ENCODE measurements at places on chromosomes 4 and X.

- no peak for DNase-seq
Measured at GRCh38 chrX:9875801-9876200, 89.6 kb downstream of the SHROOM2 start.

DNA sequence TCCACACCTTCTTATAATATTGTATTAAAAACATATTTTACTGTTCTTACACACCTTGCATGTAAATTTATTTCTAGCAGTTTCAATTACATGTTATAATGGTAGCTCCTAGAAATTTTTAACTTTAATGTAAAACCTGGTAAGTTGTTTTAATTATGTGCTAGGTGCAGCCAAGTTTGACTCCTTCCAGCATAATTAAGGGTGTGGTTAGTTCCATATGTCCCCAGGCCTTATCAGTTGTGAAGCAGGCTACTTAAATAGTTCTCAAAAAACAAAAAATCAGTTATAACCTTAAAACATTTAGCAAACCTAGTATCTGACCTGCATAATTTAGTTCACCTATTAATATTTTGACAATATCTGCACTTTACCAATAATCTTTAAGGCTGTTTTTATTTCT lies 26.9 kb upstream of the PASD1 start:
- no peak for DNase-seq

GRCh38 chrX:19245711-19246269 lies 97.9 kb upstream of the PDHA1 start:
- no peak for DNase-seq

GRCh38 chr4:112083587-112084347 lies 61.5 kb upstream of the FAM241A start:
- no peak for DNase-seq

DNA sequence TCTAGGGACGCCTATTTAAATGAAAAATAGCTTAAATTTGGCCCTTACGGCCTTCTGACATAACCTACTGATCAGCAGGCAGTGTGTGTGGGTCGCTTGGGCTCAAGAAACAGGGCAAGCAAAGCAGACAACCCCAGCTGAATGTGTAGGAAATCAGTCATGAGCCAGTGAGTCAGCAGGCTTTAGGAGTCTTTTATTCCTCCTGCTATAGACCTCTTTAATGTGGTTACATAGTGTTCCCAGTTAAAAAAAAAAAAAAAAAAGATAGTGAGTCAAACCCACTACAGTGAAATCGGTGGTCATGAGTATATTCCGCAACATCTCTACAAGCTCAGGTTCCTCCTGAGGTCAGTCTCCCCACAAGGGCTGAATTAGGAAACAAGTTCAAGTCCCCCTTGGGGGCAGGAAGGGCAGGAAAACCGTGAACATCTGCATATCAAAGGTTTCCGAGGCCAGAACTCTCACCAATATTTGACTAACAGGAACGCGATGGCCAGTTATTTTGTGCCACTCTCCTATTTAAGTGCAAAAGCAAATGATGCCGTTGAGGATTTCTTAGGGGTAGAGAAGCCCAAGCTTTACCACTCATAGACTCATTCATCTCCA lies 32.7 kb downstream of the ACSL1 start:
- DNase-seq: peak; percentile 46

- no peak for DNase-seq
Measured at GRCh38 chrX:72121383-72121782, 10.3 kb downstream of the RTL5 start.

DNA sequence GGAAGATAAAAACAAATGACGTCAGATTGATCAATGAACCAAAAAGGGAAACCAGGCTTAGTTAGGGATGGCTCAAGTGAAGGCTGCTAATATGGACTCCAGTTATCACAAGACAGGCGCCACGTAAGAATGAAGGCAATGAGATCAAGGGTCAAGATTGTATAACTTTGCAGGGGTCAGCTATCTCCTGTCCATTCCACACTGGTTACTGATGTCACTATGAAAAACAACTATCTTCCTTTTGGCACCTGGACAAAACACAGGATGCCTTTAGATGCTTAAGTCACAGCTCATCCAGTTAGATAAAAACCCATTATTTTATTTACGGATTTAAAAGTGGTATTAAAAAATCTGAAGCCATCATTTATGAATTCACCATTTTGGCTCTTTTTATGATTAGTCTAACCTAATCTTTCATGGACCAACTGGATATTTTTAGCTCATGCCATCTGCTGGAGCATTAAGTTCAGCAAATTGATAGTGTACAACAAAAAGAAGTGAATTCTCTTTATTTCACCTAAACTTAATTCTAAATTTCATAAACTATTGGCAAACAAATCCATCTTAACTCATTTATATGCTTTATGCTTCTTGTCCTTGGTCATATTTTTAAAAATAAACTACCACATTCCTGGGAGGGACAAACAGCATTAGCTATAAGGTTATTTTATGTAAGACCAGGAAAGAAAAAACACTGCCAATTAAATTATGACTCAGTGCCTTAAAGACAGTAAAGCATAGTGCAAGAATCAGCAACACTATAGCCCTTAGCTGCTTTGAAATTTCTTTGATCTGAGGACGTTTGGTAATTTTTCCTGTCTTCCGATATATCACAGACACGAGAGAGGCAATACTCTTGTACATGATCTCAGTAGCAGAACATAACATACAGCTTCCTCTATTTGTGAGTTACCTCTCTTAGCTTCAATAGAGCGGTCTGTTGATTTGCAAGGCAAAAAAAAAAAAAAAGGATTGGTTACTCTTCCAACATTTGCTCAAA lies 27.0 kb downstream of the DHX15 start:
- no peak for DNase-seq

- DNase-seq: no peak
Measured at GRCh38 chrX:68658530-68658929, 11.1 kb downstream of the STARD8 start.

- no peak for DNase-seq
Measured at GRCh38 chrX:151398346-151398745, 1.3 kb downstream of the VMA21 start.

GRCh38 chrX:20511792-20512191 lies 245.1 kb upstream of the RPS6KA3 start:
- no peak for DNase-seq

GRCh38 chr4:156335721-156336120 lies 382.1 kb upstream of the CTSO start:
- DNase-seq: no peak

DNA sequence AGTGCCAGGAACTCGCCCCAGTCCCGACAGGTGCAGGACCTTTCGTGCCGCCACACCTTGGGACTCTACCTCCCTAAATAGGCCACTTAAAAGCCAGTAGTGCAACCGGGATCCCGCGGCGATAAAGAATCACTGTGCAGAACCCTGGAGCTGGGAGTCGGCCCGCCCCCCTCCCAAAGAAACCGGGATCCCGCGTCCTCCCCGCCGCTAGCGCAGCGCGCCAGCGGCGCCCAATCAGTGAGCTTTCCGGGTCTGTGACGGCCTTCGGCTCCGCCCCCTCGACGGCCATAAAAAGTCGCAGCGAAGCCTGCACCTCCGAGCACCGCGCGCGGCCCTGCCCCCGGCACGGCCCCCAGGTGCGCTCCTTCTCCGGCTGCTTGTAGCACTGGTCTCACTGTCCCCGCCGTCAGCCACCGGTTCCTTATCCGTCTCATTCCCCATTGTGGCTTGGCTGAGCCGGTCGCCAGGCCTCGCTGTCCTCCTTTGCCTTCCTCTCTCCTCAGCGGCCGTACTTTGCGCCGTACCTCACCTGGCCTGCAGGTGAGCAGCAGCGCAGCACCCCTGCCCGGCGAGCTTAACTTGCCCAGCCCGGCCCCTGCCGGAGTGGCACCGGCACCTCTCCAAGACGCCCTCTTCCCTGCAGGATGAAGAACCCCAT lies at the start of gene LRAT:
TSS of gene LRAT (plus strand) at position 318 of the 658 bp plus-strand sequence. CDS start at position 645, 327 bp downstream.
- peak; percentile 39 for DNase-seq

GRCh38 chr4:95596676-95597075 lies 47.9 kb upstream of the UNC5C start:
- no peak for DNase-seq

DNA sequence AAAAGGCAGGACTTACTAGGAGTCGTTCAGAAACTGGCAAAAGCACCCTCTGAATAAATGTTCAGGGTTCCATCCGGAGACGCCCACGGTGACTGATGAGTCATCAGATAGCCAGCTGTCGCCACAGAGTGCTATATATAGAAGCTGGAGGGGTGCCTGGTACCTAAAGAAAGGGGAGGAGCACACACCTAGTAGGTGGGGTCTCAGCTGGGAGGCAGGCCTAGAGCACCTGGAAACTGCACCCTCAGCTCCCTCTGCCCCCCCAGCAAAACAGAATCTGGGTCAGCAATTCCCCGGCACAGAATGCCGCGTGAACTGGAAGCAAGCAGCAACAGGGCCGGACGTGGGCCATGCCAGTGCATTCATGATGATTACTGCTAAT lies 242.0 kb downstream of the BCOR start:
- peak; percentile 75 for DNase-seq

DNA sequence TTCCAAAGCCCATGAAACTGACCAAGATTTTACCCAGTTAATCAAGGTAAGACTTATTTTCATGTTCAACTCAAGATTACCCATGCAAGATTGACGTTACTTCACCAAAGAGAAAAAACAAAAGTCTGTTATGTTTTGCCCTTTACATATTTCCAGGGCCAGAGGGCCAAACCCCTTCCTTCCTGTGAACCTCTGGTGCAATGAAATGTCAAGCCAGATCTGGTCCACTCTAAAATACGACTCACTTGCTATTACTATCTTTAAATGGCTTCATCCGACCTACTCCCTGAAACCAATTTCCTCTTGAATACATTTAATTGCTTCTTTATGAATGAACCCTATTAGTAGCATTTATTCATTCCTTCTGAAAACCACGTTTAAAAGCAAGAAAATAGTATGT lies 33.0 kb downstream of the TSPAN5 start:
- DNase-seq: no peak

DNA sequence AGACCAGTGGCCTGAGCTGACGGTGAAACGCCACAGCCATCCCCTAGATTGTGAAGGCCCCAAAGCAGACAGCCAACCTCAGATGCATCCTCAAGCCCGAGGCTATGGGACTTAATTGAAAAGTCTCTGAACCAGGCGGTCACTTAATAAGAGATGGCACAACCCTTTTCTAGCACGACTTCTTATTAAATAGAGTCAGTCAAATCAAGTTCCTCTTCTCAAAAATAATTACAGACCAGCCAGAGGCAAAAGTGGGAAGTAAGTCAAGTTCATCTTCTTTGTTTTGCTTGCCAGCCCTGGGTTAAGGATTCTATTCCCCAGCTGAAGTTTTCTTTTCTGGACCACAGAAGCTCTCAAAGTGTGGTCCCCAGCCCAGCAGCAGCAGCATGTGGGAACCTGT lies 9.7 kb upstream of the SH3KBP1 start:
- DNase-seq: no peak

DNA sequence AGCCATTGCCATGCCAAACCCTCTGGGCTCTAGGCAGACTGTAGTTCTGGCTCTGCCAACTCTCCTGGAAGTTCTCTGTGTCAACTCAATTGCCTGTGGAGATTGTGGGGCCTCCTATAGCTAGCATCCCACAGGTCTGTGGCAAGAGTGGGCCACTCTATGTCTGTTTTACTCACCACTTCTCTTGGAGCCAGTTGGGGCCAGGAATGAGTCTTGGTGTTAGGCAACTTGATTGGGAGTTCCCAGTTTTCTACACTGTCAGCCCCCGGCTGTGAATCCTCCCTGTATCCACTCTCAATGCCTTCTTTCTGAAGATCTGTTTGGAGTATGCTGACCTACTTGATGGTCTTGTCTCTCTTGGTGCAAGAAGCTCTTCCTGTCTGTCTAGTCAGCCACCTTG lies 48.2 kb upstream of the EPGN start:
- DNase-seq: no peak

GRCh38 chr4:79147251-79147650 lies 178.6 kb downstream of the NAA11 start:
- no peak for DNase-seq

- no peak for DNase-seq
Measured at GRCh38 chr4:152156442-152156841, 379.4 kb downstream of the FBXW7 start.

DNA sequence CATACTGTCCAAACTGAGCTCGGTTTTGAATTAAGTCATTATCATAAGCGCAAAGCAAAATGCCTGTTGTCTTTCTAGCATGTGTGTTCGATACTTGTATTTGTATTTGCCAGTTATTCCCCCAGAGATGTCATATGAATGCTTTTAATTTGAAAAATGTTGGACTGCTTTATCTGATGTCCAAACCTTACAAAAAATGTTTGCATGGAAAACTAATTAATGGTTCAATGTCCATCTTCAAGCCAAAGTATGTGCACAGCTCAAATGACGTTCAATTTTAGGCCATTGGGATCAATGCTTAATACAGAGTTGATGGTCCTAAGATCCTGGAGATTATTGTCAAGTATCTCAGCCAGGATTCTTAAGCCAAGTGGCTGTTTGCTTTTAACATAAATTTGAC lies 17.2 kb upstream of the HPGDS start:
- DNase-seq: no peak

DNA sequence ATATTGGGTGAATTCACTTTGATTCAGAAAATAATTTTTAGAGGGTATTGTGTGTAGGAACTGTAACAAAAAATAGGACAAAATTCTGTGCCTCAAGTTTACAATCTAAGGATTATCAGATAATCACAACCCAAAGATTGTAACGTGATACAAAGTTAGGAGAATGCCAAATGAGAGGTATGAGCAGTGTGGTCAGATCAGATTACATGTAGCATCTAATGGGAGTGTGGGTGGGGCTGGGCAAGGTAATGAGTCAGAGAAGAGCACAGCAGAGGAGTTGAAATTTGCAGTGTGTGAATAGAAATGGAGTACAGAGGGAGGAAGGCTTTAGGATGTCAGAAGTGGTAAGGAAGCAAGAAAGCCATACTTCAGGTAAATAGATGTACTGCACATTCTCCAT lies 103.4 kb upstream of the TEX13A start:
- no peak for DNase-seq

DNA sequence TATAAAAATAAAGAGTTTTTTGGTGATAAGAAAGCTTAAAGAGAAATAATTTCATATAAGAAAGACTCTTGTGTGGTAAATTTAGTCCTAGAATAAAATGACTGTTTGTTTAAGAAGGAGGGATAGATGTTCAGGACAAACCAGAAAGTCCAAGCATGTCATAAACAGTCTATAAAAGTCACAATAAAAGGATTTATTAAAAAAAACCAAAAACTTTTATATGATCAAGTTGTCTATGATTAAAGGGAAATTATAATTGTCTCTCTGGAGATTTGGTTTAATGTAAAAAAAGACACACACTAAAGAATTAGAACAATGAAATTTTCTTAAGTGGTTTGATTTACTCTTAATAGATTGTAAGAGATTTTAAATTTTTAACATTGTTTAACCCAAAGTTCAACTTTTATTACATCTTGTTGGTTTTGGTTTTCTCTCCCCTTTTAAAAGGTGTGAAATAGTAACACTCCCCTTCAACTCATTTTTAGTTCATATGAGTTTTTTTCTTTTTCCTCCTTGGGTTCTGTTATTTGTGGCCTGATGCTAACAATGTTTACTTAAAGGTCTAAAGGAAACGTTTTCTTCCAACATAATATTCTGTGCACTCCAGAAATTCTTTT lies 89.7 kb downstream of the PDHA2 start:
- no peak for DNase-seq

Measured in activated naive CD8-positive, alpha-beta T cell treated with anti-CD3 and anti-CD28 coated beads for 36 hours (primary cell).